ENCODE measurements at places on chromosomes 12 and 14.

DNA sequence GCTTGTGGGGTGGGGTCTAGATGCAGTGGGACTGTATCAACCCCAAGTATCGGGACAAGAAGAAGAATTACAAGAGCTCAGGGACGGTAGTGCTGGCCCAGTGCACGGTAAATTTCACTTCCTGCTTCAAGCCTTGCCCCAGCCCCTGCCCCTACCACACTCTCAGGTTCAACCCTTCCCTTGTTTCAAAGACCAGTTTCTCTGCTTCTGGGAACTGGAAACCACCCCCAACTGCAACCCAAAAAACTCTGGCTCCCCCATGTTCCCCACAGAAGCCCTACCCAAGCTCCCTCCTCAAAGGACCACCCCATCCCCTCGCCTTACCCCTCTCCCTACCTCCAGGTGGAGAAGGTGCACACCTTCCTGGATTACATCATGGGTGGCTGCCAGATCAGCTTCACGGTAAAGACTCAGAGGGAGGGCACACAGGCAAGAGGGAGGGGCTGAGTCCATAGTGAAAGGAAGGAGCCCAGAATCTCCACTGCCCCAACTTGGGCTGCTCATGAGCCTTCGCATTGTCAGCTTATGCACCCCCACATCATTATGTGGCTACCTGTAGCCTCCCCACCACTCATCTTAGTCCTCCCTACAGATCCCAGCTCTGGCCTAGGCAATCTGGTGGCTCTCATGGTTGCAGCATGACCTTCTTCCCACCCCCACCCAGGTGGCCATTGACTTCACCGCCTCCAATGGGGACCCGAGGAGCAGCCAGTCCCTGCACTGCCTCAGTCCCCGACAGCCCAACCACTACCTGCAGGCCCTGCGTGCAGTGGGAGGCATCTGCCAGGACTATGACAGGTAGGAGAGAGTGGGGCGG is 4.3 kb downstream of the CPNE6 start:
- no peak for DNase-seq

GRCh38 chr14:69493038-69493437 is 8.5 kb downstream of the PLEKHD1 start:
- DNase-seq: no peak

DNA sequence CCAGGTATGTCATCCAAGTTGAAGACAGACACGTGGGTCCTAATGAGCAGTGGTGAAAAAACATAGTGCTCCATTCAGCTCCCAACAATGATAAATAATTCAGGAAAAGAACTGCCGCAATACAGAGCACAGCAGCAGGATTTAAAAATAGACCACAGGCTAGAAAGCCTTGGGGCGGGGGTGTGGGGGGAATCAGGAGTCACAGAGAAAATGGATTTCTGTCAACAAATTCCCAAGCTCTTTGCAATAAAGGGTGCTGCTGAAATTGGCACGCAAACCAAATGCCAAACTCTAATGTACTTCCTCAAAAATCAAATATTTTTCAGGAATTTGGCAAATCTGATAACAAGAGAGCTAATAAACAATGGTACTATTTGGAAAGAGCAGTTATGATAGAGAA is 58.6 kb downstream of the R3HDM2 start:
- DNase-seq: peak; percentile 40

DNA sequence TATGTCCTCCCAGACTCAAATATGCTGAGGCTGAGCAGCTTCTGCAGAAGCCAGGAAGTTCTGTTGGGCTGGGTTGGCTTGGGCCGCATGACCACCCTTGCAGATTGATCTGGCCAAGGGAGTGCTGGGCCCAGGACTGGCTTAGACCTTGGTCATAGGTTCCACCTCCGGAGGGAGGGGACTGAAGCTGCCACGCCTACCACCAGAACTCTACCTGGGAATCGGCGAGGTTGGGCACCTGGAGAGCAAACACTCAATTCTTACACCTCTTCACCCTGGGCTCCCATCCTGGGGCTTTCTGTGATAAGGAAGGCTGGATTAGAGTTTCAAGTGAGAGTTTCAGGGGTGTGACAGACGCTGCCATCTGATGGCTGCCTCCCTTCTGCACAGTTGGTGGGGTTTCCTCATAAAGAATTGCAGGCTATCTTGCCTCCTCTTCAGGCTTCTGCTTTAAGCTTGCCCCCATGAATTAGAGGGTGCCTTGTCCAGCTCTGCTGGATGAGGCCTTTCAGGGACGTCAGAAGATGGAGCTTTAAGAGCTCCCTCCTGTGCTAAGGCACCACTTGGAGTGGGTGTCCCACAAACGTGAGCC is 5.8 kb downstream of the SLC24A4 start:
- no peak for DNase-seq

- DNase-seq: no peak
These were observed 154.9 kb downstream of the KIF26A start for GRCh38 chr14:104293231-104293841.

GRCh38 chr14:95651821-95652583 is 34.2 kb upstream of the TCL1B start:
- DNase-seq: no peak

- DNase-seq: no peak
These were observed 16.1 kb upstream of the NR4A1 start for GRCh38 chr12:52035190-52035589.

DNA sequence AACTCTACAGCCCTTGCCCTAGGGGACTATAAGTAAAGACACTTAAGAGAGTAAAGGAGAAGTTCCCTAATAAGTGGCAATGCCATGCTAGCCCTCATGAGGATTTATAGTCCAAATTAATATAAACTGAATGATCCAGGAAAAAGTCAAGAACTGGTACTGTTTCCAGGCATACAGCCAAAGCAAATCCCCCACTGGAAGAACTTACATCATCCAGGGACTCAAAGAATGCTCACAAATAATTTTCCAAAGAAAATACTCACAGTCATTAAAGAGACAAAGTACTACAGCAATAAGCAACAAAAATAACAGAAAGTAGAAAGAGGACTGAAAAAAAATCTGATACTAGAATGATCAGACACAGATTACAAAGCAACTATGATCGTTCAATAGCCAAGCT is 79.7 kb upstream of the RAP1B start:
- DNase-seq: peak; percentile 73

GRCh38 chr12:50132505-50133135 is 20.6 kb downstream of the COX14 start:
- no peak for DNase-seq

DNA sequence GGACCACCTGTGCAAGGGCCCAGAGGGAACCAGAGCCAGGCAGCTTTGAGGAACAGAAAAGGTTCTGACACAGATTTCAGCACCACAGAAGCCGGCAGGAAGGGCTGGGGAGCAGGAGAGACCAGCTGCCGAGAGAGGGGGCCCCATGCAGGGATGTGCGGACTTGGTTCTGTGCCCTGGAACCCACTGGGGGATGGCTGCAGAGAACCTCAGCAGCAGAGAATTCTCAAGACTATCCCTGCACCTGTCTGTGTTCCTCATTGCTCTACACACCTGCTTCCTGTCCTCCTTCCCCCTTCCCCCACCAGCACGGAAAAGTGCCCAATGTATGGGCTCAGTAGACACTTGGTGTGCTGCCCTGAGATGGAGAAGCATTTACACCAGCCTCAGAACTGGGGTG is 3.2 kb downstream of the SERPINA9 start:
- no peak for DNase-seq

DNA sequence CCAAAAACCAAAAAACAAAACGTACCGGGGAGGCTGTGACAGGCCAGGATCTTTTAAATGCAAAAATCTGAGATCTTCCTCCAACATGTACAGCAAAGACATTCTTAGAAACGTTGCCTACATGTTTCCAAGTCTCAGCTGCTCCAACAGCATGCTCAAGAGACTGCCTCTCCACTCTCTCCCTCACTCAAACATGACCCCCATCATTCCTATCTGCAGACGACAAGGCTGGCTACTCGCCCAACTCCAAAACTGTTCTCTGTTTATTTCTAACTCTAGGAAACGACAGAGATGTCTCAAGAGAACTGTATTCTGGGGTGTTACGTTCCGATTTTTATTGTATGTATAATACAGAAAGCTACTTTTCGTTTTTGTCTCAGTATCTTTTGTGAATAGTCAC is 57.5 kb upstream of the TMCC3 start:
- peak; percentile 89 for DNase-seq

DNA sequence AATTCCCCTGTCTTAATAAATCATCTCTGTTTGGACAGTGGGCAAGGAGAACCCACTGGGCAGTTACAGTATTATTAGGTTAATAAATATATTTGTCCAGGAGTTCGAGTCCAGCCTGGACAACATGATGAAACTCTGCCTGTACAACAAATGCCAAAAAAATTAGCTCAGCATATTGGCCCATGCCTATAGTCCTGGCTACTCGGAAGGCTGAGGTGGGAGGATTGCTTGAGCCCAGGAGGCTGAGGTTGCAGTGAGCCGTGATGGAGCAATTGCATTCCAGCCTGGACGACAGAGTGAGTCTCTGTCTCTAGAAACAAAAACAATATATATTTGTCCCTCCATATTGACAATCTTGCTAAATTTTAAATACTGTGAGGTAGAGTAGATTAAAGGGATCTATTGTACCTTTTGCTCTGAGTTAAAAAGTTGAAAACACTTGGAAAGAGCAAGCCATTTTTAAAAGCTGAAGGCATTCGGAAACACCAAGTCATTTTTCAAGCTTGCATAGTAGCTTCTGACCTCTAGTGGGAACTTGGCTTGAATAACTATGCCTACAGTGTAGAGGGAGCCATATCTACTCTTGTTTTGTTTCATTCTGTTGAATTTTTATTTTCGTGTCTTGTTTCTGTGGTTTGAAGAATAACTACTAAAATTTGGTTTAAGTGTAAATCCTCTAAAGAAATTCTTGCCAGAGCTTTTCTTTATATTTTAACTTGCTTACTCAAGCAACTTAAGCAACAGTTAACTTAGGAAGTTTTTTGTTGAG is 14.6 kb upstream of the EEA1 start:
- DNase-seq: no peak

DNA sequence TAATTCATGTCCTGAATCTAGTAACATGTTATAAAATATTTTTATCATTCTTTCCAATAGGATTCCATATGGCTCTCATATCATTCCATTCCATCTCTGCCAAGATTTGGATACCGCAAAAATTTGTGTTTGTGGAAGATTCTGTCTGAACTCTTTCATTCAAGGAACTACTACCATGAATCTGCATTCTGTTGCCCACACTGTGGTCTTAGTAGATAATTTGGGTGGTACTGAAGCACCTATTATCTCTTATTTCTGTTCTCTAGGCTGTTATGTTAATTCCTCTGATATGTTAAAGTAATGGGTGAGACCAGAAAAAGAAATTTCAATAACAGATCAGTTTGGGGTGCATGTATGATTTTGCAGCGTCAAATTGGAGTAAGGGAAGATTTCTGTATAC is 6.2 kb downstream of the RPL36AL start:
- no peak for DNase-seq

DNA sequence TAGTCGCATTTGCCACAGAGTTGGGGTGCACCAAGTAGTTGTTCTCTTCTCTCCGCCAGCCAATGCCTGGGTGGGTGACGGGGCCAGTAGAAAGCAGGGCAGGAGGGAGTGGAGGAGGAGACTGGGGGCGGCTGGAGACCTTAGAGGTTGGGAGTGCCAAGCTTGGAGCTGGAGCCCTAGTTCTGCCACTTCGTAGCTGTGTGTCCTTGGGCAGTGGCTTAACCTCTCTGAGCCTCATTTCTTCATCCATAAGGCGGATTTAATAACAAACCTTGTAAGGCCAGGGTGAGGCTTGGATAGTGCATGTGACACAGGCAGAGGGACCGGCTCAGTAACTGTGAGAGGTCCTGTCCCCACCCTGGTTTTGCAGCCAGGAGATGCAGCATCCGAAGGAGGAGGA is 81.1 kb upstream of the LHX5 start:
- no peak for DNase-seq

DNA sequence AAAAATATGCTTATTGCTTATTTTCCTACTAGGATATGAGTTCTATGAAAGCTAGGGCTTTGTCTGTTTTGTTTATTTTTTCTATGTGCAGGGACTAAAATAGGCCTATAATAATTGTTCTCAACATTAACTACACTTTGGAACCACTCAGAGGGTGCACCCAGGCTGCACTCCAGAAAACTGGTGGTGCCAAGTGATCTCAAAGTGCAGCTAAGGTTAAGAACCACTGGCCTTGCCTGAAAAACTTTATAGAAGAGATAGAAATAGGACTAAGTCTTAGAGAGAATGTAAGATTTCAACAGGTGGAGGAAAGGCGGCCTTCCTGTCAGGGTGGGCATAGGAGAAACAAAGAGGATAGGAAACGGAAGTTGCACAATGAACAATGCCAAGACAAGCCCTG is 37.7 kb upstream of the NR1H4 start:
- no peak for DNase-seq

GRCh38 chr12:92597118-92597517 is 105.7 kb upstream of the PLEKHG7 start:
- no peak for DNase-seq

- DNase-seq: no peak
These were observed 725 bp downstream of the RIMBP2 start for GRCh38 chr12:130715150-130715997.

DNA sequence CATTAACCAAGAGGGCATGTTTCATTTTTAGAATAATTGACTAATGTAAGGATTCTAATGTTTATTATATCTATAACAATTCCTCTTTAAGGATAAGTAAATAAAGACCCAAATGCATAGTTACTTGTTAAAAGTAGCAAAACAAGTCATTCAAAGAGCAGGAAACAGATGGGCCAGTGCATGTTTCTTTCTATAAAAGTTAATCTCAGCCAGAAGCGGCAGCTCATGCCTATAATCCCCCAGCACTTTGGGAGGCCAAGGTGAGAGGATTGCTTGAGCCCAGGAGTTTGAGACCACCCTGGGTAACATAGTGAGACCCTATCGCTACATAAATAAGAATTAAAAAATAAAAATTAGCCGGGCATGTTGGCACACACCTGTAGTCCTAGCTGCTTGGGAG is 391.0 kb upstream of the RGS6 start:
- no peak for DNase-seq

GRCh38 chr12:14545144-14546124 is 22.2 kb downstream of the PLBD1 start:
- DNase-seq: no peak

DNA sequence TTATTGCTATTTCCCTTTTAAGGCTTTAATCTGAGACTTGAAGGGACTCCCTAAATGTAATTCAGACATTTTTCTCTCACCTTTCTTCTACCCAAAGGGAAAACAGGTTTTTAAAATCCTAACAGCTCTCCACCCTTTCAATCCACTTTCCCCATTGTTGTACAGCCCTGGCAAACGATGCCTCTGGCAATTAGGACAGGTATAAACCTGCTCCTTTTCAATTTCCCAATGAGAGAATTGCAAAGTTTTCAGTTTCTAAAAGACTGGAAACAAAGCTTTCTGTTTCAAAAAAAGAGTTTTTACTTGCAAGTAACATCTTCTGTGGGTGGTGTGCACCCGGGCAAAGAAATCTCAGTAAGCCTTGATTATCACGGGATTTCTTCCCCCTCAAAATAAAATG is 131.2 kb downstream of the HMGA2 start:
- DNase-seq: no peak

- no peak for DNase-seq
These were observed 319.4 kb downstream of the SYT1 start for GRCh38 chr12:79183926-79184325.

DNA sequence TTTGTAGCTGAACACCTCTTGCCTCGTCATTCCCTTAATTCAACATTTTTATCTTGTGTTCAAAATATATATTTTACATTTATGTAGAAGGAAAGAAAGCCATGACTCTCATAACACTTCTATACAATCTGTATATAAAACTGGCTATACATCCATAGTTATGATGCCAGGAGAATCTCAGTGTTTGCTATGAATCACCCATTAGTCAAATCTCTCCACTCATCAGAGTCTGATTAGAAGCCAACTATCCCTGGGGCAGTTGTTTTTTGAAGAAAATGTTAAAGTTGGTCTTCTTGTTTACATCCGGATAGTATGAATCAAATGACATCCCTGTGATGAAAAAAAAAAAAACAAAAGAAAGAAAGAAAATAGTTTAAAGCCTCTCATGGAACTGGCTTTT is 503.9 kb downstream of the NELL2 start:
- DNase-seq: no peak

Data from brain microvascular endothelial cell (primary cell).